ENCODE measurements at places on chromosomes 1 and 21.

DNA sequence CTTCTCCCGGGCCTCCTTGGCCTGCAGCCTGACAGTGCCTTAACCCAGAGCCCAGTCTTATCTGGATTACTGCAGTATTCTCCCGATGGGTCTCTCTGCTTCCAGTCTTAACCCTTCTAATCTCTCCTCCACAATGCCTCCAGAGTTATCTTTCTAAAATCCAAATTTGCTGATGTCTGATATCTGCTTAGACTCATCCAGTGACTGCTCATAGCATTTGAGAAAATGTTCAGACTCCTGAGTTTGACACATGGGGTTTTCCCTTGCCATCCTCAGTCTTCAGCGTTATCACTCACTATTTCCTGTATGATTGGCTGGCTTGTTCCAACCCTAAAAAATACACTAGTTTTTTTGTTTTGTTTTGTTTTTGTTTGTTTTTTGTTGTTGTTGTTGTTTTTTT, 102.0 kb downstream of the FMN2 start:
- DNase-seq, result no peak

GRCh38 chr1:170077926-170078325, 3.4 kb upstream of the KIFAP3 start:
- DNase-seq, result no peak

DNA sequence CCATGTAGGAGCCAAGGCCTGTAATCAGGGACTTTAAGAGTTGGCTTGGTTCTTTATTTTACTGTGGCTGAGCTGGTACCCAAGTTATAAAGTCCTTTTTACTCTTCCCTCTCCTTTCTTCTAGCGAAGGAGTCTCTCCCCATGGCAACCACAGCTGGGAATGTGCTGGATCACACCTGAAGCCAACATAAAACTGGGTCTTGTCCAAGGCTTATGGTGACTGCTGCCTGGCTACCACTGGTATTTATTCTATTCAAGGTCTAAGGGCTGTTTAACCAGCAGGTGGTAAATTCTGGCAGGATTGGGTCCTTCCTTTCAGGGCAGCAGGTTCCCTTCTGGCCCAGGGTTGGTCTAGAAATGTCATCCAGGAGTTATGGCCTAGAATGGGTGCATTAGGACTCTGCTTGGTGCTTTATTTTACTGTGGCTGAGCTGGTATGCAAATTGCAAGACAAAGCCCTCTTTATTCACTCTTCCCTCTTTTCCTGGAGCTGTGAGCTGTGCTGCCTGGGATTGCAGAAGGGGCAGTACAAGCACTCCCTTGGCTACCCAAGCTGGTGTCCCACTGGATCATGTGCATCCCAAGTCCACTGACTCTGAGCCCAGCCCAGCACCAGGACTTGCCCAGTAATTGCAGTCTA, 26.6 kb downstream of the SLC22A15 start:
- no peak for DNase-seq

DNA sequence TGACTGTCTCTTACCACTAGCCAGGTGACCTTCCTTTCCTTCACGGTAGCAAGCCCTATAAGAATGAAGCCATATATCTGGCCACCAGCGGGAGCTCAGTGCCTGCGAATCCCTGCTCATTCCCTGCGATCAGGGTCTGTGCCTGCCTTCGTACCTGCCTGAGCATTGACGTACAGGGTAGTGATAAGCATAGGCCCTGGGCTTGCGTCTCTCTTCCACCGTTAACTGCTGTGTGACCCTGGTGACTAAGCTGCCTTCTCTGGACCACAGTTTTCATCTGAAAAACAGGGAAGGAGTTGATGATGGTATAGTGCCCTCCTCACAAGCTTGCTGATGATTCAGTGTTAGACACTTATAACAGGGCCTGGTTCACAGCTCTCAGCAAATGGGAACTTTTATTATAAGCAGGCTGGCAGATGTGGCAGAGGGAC, 4.1 kb downstream of the ZC3H12A start:
- no peak for DNase-seq

DNA sequence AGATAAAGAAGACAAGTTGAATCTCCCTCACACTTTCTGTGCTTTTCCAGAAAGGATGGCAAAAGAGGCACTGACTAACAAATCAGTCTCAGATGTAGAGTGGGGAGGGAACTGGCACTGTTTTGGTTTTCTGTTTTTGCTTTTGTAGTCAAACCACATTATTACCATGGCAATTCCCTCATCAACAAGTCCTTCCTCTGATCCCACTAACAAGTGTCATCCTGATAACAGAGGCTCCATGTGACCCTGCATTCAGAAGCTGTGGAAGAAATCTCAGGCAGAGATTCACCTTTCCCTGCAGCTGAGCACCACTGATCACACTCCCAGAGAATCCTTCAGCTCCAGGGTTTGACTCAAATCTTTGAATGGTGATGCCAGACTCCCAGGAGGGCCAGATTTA, 203.4 kb downstream of the TNR start:
- no peak for DNase-seq

- no peak for DNase-seq
Measured at GRCh38 chr1:51237351-51238033, 1.4 kb downstream of the RNF11 start.

DNA sequence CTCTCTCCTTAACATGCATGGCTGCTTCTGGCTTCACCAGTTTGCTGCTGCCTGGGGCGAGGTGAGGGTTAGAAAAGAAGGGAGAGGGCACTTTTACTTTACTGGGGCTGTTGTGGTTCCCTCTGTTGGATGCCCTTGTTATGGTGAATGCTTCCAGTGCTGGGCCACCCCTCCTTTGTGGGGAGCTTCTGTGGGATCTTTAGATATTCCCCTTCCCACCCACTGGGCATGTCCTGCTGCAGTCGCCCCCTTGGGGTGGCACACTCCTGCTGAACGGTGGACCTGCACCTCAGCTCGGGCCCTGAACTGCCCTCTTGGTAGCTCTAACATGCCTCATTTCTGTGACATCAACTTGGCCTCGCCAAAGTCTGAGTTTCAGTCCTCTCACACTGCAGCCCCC, 6.0 kb downstream of the TNN start:
- DNase-seq, result no peak

All from GM12891 (cell line).